ENCODE measurements at places on chromosomes 5 and 9.

DNA sequence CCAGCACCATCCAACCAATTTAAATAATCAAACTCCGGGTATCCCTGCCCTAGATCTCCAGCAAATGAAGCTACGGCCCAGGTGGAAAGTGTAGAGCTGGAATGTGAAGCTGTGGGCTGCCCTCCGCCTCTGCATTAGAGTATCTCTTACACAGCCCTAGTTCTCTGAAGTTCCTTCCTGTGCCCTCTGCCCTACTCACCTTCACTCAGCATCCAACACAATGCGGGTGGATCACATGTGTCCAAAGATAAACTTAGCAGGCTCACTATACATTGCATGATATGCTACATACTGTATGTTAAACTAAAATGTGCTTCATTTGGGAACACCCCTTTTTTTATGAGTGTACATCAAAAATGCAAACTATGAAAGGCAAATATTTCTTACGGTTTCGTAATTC lies 70.0 kb upstream of the RAD23B start:
- no peak for DNase-seq

DNA sequence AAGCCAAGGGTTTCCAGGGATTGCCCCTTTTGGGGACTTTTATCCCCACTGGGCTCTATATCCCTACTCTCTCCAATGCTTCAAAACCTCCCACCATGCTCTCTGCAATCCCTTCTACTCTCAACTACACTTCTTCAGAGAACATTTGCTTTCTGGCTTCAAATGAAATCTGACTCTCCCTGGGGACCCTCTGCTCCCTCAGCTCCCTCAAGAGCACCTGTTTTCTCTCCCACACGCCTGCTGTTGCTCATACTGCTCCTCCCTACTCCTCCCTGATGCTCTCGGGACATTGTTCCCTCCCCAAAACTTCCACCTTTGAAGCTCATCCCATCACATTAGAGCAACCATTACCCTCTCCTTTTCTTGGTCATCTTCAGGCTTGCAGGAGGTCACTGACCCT lies 344.9 kb downstream of the CDK5RAP2 start:
- DNase-seq = no peak

- DNase-seq = no peak
These were observed 2.5 kb downstream of the ASS1 start for GRCh38 chr9:130447193-130447816.

DNA sequence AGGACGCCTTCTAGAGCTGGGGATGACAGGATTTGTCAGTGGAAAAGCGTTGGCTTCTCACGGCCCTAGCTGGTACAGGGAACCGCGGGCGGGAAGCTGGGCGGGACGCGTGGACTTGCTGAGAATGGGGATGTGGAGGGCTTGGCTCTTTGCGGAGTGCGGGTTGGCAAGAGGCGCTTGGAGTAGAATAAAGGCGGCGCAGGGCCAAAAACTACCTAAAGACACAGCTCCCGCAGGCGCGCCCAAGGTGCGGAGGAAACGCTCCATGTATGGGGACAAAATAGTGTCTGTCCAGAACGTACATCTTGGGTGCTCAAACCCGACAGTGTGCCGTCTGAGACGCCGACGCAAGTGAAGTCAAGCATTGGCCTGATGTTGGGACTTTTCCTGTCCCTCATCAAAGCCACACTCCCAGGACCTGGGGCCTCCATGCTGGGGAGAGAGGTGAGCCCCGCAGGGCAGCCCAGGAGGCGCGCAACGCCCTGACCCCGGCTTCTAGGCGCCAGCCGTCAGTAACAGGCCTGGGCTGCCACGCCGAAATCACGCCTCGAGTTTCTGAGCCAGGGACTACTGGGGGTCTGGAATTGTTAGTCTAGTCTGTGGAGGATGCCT lies 1.6 kb upstream of the NKX2-5 start:
- DNase-seq = no peak

Measured in NCI-H1417 treated with DMSO at 0.1 percent for 48 hours (cell line).